ENCODE measurements at places on chromosomes 1 and 21.
A peak's percentile ranks its signal among the peaks of the same experiment; 100 is the strongest.

DNA sequence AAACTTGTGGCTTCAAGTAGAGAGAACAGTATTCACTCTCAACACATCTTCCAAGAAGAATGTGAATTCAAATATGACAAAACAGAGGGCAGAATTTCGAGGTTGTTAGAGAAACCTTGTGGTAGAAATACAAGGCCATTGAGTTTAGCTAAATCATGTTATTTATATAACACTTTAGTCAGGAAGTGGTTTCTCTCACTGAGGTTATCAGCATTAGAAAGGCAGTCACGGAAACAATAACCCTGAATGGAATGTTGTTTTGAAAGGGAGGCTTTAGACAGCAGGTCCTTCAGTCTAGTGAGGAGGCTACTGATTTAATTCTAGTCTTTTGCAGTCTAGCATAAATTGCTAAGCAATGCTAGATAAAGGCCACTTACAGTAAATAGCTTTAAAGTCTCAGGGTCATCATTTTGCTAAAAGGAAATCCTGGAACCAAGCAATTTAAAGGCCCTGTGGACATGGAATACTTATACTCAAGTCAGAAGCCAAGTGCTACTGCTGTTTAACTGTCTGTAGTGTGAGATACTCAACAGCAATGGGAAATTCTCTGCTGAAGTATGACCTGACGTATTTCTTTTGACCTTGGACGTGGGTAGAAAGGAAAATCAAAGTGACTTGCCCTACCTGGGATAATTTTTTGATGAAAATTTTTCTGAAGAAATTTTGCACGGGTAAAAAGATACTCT, 89.0 kb upstream of the CHODL start:
- peak; percentile 44 for DNase-seq

DNA sequence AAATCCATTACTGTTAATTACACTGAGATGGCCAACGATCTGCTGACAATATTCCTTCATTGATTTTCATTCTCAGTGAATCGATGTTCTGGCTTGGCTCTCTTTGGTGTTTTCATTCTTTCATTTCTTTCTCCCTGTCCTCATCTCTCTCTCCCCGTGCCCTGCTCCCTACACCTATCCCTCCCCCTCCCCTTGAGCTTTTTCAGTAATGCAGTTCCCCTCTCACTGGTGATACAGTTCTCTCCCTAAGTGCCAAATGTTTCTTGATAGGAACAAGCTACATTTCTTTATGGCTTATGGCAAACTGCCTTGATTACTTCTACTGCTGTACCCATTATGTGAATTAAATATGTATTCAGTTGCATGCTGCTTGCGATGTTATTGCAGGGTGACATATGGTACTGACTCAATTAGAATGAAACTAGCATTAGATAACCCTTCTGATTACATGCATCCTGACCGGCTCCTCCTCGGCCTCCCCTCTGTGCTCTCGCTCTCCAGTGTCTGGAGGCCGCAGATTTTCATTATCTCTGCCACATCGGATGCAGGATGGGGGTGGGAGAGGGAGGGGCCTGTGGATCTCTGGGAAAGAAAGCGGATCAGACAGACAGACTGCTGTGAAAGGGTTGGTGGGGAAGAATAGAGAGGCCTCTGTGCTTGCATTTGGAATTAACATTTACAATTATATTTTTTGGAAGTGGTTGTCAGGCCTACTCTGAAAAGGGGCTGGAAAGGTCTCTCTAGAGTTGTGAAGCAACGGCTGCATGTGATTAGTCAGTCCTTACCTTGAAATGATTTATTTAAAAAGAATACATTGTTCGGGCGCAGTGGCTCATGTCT, 130.9 kb downstream of the PBX1 start:
- no peak for DNase-seq

GRCh38 chr1:10347109-10347508, 51.8 kb upstream of the PGD start:
- DNase-seq = no peak

DNA sequence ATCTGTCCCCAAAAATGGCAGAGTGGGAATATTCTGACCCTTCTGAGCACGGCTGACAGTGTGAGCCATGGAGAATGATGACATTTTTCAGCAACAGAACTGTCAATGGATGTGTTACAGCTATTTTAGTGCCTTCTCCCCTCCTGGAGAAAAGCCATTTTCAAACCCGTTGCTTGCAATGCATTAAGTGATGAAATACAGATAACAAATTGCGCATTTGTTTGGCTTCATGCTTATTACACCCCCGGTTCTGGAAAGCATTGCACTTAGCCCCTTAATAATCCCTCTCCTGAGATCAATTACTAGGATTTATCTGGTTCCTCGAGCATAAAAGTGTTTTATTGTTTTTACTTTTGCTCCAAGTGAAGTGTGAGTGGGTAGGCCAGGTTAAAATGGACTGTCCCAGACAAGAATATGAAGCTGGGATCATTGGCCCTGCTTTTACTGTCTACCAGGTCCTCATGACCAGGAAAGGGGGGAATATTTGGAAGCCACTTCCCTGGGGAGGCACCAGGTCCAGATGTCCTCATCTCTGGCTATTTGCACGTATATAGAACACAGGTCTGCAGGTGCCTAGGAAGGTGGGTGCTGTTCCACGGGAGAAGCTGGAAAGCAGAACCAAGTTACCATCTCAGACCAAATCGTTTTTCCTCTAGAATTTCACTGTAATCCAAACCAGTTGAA, 37.5 kb upstream of the HHAT start:
- DNase-seq = no peak

DNA sequence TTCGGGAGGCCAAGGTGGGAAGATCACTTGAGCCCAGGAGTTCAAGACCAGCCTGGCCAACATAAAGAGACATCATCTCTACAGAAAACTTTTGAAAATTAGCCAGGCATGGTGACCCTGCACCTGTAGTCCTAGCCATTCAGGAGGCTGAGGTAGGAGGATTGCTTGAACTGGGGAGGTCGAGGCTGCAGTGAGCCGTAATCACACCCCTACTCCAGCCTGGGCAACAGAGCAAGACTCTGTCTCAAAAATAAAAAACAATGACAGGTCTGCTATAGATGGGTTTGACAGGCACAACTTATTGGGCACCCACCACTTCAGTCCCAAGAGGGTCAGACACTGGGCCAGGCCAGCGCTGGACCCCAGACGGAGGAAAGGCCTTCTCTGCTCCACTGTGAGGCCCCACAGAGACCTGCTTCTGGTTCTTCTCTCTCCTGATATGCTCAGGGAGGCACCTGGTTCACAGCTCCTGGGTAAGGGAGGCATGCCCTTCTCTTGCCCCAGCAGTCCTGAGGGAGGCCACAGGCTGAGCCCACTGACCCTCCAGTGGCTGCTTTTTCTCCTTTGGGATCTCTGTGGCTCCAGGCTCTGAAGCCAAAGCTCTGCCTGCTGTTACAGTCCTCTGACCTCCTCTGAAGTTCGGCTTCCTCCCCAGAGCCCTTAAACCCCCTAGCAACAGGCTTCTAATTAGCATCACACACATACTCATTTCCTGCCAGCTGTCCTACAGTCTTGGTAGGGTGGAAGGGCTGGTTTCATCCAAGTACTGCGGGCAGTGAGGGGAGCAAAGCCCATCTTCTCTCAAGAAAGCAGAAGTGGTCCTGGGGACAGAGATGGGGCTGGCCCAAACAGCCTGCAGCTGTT, 14.4 kb downstream of the S100A16 start:
- peak; percentile 99 for DNase-seq

DNA sequence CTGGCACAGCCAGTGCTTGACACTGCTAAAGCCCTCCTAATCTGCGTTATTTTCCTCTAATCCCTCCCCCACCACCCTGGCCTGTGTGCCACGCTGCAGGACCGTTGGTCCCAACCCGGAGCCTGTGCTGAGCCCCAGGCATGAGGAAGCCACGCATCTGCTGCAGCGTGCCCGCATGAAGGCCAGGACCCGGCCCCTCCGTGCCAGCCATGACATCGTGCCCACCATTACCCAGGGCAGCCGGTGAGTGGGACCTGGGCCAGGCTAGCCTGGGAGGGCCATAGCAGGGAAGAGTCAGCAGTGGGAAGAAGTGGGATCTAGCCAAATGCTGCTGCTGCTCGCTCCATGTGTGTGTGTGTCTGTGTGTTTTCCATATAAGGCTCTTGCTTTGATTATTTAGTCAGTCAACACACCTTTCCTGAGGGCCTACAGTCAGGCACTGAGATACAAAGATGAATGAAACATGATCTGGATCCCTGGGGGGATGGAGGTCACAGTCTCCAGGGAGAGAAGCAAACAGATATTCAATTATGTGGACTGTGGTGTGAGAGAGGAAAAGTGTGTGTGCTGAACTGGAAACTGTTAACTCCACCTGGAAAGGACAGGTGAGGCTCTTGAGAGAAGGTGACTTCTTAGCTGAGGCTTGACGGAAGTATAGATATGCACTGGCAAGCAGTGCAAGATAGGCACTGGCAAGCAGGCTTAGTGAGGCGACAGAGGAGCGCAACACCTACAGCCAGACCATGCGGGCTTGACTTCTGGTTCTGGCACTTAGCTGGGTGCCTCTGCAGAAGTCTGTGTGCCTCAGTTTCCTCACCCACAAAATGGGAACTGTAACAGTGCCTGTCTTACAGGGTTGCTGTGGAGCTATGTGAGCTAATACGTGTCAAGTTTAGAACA, 15.9 kb downstream of the KIAA1614 start:
- DNase-seq = no peak

DNA sequence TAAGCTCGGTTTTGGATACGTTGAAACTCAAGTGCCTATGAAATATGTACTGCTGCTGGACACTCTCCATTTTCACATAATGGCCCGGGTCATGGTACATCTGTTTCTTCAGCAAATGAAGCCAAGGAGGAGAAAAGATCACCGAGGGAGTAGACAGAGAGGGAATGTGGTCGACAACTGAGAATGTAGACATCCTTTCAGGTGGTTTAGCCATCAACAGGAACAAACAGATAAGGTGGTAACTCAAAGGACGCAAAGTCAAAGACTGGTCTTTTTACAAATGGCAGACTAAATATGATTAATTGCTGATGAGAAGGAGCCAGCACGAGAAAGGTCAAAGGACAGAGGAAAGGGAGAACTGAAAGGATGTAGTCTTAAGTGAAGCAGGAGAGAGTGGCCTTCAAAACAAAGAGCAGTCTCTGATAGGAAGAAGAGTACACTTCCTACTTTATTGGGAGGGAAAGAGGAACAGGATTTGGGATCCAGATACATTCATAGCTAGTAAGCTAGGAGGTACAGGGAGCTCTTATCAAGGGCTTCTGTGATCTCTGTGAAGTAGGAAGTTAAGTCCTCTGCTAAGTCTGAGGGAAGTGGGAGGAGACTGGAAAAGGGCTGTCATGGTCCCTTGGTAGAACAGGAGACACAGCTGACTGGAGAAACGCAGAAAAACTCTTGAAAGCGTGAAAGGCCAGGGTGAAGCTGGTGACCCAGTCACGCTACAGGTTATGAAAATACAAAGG, 28.3 kb downstream of the NUP133 start:
- DNase-seq = peak; percentile 74

GRCh38 chr1:23384312-23385058, 14.8 kb upstream of the ZNF436 start:
- peak; percentile 52 for DNase-seq

DNA sequence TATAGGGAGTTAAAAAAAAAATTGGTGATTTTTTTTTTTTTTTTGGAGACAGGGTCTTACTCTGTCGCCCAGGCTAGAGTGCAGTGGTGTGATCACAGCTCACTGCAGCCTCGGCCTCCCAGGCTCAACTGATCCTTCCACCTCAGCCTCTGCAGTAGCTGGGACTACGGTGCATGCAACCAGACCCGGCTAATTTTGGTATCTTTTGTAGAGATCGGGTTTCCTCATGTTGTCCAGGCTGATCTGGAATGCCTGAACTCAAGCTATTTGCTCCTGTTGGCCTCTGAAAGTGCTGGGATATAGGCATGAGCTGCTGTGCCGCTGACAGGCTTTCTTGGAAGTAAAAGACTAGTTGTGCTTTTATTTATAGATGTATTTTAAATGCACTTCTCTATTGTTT, 3.0 kb downstream of the CDC42 start:
- no peak for DNase-seq

DNA sequence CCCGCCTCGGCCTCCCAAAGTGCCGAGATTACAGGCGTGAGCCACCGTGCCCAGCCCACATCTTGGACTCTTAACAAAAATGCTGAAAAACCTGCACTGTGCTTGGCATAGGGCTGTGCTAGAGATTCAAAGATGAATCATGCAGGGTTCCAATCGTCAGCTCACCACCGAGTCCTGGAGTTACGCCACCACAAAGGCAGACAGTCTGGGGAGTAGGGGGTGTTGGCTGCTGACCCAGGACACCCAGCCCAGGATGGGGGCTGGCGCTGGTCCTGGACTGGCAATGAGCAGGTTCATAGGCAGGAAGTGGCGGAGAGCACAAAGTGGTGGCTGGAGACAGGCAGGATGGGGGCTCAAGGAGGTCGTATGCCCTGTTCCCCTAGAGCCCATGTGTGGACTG, 16.0 kb downstream of the PSRC1 start:
- no peak for DNase-seq
